Nephron progenitor cell (in vitro differentiated cells): ENCODE measurements at places on chromosomes 13 and 19.
A peak's percentile ranks its signal among the peaks of the same experiment; 100 is the strongest.

DNA sequence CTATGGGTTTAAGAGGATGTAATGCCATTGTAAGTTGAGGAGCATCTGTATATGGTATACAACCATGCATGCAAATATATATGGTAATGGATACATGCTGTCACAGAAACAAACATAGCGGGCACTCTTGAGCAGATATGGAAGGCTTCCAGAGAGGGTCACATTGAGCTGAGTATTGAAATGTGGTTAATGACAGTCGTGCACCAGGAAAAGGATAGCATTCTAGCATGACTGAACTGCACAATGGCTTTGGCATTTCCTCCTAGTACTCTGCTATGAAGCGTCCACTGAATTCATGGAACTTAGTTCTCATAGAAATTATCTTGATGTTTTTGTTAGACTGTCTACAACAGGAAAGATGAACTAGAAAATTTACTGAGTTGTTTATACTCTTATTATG, 25.2 kb downstream of the DGKH start:
- DNase-seq = no peak

DNA sequence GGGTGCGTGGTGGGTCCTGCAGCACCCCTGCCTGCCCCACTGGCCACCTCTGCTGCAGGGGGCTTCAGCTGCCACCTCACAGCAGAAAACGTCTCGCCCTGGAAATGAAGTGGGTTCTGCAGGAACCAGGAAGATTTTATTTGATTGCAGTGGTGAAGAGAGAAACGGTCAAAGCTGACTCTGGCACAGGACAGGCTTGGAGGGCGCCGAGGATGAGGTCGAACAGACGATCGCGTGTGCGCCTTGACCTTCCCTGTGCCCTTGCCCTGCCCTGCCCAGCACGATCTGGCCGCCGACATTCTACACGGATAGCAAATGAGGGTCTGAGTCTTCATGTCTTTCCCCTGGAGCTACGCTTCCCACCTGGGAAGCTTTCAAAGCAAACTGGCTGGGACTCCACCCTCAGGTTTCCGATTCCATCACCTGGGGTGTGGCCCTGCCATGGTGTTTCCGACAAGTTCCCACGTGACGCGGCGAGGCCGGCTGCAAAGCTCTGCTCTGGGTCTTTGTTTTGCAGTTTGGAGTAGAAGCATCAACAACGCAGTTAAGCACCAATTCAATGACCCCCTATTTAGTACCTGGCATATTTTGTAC, 50.3 kb upstream of the TUBGCP3 start:
- no peak for DNase-seq

DNA sequence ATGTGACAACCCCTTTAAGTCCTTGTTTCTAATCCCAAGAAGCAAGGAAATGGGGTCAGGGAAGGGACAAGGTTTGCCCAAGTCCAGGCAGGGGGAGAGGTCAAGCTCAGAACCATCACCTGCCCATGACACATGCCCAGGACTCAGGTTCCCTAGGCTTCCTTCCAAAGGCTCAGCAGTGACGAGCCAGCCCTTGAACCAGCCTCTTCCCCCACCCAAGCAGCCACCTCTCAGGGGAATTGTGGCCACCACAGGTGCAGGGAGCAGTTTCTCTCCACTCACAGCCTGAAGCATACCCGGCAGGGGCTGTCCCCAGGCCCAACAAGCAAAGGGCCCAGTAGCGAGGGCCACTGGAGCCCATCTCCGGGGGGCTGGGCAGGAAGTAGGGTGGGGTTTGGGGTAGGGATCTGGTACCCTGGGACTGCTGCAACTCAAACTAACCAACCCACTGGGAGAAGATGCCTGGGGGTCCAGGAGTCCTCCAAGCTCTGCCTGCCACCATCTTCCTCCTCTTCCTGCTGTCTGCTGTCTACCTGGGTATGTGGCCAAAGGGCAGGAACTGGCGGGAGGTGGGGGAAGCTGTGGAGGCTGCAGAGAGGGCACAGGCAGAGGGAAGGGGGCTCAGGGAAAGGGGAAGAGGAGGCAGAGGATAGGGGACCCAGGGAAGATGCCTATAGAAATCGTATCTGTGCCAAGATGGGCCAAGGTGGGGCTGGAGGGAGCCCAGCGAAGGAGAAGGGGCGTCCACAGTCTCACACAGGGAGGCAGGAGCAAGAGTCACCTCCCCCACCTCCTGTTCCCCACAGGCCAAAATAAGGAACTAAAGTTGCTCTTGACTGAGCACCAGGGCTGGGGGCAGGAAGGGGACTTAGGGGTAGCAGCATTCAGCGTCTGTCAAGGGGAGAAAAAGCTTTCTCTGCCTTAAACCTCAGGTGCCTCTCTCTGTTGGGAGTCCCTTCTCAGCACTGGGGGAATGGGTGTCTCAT, at the start of gene CD79A:
TSS of gene CD79A (plus strand) at position 433 of the 986 bp plus-strand sequence. CDS start at position 459, 26 bp downstream.
- no peak for DNase-seq

DNA sequence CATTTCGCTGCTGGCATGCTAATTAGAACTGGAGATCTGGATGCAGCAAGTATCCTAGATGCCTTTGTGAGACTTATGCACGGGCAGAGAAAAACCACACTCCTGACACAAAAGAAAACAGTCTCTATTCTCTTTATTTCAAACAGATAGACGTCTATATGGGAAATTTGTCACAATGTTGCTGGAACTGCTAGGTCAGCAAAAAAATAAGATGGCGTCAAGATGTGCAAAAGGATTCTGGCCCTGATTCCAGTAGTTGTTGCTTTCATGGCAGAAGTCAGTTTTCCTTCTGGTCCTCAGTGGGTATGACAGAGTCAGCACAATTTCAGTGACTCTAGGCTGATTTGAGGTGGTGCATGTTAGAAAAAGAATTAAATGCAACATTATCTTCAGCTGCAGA, 1068.0 kb downstream of the SLITRK5 start:
- no peak for DNase-seq

DNA sequence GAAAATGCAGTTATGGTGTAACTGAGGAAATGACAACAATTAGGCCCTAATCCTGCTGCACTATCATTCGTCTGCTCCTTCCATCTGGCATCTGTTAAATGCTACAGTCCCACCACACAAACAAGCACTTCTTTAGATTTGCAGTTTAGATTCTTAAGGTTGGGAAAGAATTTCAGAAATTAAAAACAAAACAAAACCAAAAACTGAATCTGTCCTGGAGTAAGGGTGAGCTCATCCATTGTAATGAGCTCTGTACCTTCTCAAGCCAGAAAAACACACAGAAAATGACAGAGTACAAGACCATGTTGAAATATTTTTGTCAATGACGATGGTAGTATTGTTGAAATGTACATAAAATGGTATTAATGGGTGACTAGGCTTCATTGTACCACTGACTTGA, 28.3 kb downstream of the SMAD9 start:
- no peak for DNase-seq

DNA sequence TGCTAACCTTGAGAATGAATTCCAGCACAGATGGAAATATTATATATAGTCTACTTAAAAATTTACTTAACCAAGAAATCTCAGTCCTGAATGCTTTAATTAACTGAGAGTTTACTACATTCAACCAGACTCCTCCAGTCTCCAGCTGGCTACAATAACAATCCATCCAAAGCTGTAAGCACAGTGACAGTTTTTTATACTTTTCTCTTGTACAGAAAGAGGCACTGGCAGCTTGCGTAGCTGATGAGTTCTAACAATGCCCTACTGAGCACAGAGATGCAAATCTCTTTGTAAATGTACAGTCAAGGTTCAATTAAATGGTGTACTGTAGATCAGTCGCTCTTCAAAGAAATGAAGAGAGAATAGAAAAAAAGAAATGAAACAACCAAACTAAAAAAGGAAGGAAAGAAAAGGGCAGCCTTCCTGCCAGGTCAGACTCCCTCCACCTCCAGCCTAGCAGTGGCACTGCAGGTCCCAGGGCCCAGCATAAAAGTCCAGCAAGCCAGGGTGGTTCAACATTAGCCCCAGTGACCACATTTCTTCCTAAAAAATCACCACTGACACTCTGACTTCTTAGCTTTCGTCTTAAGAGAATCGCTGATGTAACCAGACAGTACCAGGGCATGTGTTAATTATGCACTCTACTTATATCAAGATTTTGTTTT, 88.4 kb downstream of the SACS start:
- DNase-seq = no peak

DNA sequence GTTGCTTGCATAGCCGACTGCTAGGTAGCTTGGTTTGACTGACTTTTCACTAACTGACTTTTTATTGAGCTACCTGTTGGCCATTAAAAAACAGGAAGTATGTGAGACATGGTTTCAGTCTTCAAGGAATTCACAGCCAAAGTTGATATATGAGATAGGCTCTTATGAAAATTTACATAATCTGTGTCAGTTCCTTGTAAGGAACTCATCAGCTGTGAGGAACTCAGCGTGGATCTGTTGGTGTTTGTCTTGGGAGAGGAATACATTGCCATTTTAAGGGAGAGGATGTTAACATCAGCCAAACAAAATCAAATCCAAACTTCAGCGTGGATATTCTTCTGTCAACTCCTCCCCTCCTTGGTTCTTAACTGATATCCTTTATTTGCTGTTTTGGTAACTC, 2.0 kb downstream of the RNF113B start:
- no peak for DNase-seq

- DNase-seq = no peak
Observed at GRCh38 chr19:3289971-3290569, 65.6 kb downstream of the CELF5 start.

DNA sequence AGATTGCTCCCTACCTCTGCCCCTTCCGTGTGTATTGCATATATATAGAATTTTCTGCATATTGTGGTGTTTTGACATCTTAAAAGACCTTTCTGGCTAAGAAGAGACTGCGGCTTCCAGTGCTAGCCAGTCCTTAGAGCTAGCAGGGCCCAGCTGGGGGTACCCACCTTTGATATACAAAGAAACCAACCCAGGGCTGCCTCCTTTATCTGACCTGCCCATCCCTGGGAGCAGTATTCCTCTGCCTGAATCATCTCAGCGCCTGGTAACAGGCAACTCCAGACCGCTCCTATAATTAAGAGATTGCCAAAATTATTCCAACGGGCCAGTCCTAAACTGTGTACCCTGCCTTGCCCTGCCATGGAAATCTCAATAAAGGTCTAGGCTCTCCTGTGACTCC, 186.3 kb upstream of the RNF113B start:
- DNase-seq = no peak

- no peak for DNase-seq
Observed at GRCh38 chr13:87208636-87209035, 462.5 kb upstream of the SLITRK5 start.

GRCh38 chr19:51002089-51002532, 707 bp upstream of the KLK8 start:
- peak; percentile 61 for DNase-seq

DNA sequence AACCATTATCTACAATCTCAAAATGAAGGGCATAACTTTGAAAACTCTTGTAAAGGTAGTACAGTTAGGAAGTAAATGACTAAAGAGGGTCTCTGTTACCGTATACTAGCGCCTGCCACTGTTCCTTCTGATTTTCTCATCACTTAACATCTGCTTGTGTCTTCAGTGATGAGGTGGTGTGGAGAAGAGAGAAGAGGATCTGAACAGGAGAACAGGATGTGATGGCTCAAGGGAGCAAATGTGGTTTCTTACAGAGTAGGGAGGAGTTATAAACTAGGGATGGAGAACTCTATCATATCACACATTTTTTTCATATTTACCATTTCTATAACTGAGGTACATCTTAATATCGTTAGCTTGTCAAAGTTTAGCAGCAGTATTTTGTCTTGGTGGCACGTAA, 1.1 kb downstream of the KCTD4 start:
- DNase-seq = no peak

GRCh38 chr13:65940720-65941119, 1289.4 kb downstream of the PCDH9 start:
- DNase-seq = no peak

DNA sequence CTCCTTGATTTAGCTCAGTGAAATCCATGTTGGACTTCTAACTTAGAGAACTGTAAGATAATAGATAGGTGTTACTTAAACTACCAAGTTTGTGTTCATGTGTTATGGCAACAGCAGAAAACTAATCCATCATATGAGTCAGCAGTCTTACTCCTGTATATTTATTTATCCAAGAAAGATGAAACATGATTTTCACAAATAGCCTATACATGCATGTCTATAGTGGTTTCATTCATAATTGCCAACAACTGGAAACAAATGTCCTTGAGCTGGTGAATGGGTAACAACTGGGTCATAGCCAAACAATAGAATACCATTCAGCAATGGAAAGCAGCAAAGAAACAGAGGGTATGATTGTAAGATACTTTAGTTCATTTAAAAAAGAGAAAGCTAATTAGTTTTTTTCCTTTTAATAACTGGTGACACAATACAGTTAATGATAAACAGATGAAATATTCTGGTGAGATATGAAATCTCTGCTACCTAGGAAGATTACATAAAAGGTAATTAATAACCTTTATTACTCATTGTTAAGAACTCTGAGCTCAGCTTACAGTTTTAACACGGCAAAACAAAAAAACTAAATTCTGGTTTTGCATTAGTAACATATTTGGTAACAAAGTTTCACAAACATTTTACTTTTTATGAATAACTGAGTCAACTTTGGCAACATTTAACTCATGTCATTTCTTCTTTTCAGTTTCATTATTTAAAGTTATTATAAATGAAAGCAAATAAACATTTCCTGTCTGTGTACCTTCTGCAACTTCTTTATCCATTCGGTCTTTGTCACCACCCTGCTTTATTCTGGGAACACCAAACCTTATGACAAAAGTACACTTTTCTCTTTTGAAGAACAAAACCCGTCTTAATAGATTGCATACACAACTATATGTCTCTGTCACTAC, 181.3 kb downstream of the LIG4 start:
- DNase-seq = no peak

DNA sequence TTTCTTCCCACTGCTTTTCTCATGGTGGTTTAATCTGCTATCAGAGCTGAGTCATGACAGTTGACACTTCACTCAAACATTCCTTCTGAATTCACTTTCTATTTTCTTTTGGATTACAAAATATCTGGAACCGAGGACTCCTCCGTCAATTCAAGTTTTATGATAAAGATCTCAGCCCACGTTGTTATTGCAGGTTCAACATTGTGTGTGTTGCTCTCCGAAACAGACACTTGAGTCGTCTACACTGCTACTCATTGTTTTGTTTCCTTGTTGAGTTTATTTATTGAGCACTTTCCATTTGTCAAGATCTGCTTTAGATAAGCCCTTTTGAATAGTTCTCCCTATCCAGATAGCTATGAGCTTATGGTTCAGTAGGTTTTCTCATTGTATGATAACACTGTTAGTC, 636.1 kb upstream of the GPC6 start:
- no peak for DNase-seq

GRCh38 chr13:108940121-108940520, 310.7 kb downstream of the MYO16 start:
- DNase-seq = no peak

- no peak for DNase-seq
Observed at GRCh38 chr13:23432626-23433025, 876 bp downstream of the SACS start.

DNA sequence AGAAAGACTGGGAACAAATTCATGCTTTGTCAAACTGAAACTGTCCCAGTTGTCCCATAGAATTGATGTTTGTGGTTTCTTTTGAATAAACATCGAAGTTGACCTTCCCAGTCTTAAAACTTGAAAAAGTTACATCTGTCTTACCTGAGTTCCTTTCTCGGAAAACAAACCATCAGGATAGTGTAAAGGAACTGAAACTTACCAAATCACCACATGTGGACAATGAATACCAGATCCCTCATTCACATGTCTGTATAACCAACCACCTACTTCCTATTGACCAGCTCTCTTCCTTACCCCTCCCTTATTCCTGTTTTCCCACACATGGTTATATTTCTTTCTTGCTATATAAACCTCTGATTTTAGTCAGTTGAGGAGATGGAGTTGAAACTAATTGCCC, 791.7 kb upstream of the PCDH20 start:
- DNase-seq = no peak

GRCh38 chr19:5615756-5616327, 6.7 kb downstream of the SAFB2 start:
- DNase-seq = no peak

GRCh38 chr19:38685666-38686529, 38.4 kb downstream of the ACTN4 start:
- no peak for DNase-seq
